ENCODE measurements at places on chromosomes 13 and 19. TPM values are rescaled to one million over a fixed set of nuclear protein-coding genes. Genes with fewer than 3 reads are reported as not detected.

The NR2F6 gene
- total RNA-seq = 36.3 TPM

The FKRP gene
- 25.0 TPM for total RNA-seq

The CGB5 gene
- total RNA-seq = not detected

The MIDN gene
- 48.5 TPM for total RNA-seq

The PCDH8 gene
- 14.4 TPM for total RNA-seq

The SYNGR4 gene
- total RNA-seq = not detected

The HAUS5 gene
- total RNA-seq = 13.6 TPM

Data from camera-type eye (tissue), 1 donor.